ENCODE measurements at places on chromosomes 4 and X.

DNA sequence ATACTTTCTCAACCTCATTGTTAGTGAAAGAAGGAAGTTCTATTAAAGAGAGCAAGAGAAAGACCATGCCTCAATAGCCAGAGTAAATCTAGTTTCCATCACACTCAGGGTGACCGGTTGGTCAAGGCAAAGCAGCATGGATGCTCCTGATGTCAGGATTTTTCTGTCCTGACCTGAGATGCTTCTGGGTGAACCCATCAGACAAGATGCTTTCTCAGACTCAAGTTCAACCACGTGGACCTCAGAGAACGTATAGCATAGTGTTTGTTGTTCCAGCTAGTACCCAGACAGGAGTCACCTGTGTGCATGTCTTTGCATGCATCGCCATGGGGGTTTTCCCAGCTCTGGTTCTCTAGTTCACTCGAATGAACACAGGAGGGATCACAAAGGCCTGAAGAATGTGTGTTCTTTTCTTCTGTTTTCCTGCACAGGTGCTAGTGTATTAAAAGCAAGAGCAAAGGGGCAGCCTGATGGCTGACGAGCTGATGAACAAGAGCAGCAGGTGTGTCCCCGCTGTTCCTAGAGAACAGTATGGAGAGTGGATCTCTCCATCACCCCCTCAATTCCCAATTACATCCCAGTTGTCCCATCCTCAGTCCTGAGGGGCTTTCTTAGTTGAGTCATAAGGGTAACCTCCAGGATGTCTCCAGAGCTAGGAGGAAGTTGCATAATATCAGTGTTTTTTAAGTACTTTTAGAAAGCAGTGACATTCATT, 110.5 kb upstream of the ENPP6 start:
- no peaks in the 10 kb centered on the region for H3K27me3 ChIP-seq
- no peaks in the 10 kb centered on the region for H3K36me3 ChIP-seq
- DNase-seq = peak; percentile 97
- H3K4me3 ChIP-seq = no peak overlapping the region
- H3K27ac ChIP-seq = peak overlapping the region; percentile 90

DNA sequence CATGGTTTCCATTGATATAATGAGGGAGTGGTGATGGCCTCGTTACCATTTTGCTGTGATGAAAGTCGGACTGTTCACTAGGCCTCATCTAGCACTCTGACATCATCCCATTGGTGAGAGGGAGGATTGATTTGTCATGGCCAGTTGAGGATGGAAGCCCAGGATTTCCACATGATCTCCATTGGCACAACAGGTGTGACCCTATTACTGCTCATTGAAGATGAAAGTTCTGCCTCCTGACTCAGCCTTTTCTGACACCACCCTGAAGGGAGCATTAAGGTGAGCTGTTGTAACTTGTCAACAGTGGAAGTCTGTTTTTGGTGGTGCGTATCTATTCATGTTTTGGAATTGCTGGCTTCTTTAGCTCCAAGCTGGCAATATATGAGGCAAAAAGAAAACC, 144.2 kb downstream of the PABPC4L start:
- no peaks in the 10 kb centered on the region for H3K36me3 ChIP-seq
- no peak for DNase-seq
- no peak overlapping the region for H3K27ac ChIP-seq

DNA sequence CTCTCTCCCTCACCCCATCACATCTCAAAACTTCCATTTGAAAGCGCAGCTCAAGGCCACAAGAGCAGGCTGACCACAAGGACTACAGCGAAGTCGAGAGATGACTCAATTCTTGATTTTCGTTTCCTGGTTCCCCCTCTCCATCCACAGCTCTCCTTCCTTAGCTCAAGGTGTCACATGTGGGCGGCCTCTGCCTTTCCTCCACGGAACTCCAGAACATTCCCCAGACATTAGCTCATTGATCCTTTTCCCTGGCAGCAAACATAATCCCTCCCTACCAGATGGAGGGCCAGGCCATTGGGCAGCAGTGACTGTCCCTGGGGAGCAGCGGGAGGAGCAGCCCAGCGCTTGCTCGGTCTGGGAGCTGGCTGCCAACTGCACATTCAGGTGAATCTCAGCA, 56.3 kb downstream of the CCDC149 start:
- no peak overlapping the region for H3K4me3 ChIP-seq
- no peaks in the 10 kb centered on the region for H3K36me3 ChIP-seq
- no peaks in the 10 kb centered on the region for H3K27me3 ChIP-seq
- DNase-seq = peak; percentile 64

DNA sequence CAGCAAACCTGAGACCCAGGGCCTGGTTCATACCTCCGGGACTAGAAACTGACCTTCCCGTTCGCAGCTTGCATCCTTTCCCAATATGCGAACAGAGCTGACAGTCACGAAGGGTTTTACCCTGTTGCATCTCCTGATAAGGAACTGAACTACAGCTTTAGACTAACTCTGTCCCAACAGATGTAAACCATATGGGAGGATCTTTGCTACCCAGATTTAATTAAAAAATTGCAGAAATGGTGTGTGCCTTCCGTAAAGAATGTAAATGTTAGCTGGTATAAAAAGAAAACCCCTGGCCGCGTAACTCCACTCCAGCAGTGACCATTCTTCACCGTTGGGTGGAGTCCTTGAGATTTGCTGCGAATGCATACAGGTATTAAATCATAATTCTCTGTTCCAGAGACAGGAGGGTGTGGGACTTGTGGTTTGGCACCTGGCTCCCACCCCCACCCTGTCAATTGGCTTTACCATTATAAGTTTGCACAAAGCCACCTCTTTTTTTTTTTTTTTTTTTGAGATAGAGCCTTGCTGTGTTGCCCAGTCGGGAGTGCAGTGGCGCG, 40.6 kb upstream of the SORCS2 start:
- DNase-seq = no peak
- H3K27me3 ChIP-seq = peaks cover 8% of the 10 kb centered on the region
- no peak overlapping the region for H3K4me3 ChIP-seq
- H3K4me1 ChIP-seq = no peaks in the 10 kb centered on the region

- H3K4me3 ChIP-seq = no peak overlapping the region
- no peak for DNase-seq
- H3K27me3 ChIP-seq = no peaks in the 10 kb centered on the region
- H3K36me3 ChIP-seq = no peaks in the 10 kb centered on the region
- no peak overlapping the region for H3K27ac ChIP-seq
- H3K4me1 ChIP-seq = no peaks in the 10 kb centered on the region
These were observed 1622.8 kb upstream of the IGFBP7 start for GRCh38 chr4:58732973-58733372.

GRCh38 chr4:184575306-184575705, 73.9 kb downstream of the CASP3 start:
- H3K36me3 ChIP-seq = no peaks in the 10 kb centered on the region
- H3K4me1 ChIP-seq = no peaks in the 10 kb centered on the region
- no peak for DNase-seq
- H3K27ac ChIP-seq = no peak overlapping the region

- no peak for DNase-seq
- H3K4me1 ChIP-seq = no peaks in the 10 kb centered on the region
- no peak overlapping the region for H3K4me3 ChIP-seq
- H3K27ac ChIP-seq = no peak overlapping the region
- no peaks in the 10 kb centered on the region for H3K36me3 ChIP-seq
- no peaks in the 10 kb centered on the region for H3K27me3 ChIP-seq
These were observed 30.4 kb upstream of the UBE2NL start for GRCh38 chrX:143853488-143853887.

GRCh38 chrX:11665168-11666111, at the start of gene ARHGAP6:
Gene ARHGAP6, minus strand, starts transcription at chrX:11665920. Its CDS starts 1,092 bp downstream, at chrX:11664828.
- peak within 1 kb of the TSS; percentile 26 for H3K4me3 ChIP-seq
- H3K27me3 ChIP-seq = peaks cover 1% of the 10 kb centered on the region
- H3K36me3 ChIP-seq = no peaks in the 10 kb centered on the region

DNA sequence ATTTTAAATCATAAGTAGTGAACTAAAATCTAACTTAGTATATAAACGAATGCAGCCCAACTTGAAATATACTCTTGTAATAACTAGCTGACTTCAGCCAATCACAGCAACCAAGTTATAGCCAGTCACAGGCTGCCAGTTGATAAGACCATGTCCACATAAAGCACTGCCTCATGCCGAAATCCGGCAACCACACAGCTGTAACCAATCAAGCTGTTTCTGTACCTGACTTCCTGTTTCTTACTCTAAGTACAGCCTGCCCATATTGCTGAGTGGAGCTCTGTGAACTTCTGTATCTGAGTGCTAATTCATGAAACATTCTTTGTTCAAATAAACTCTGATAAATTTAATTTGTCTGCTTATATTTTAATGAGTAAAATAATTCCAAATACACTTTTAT, 805.3 kb upstream of the EPHA5 start:
- DNase-seq = no peak
- H3K4me3 ChIP-seq = no peak overlapping the region
- no peak overlapping the region for H3K27ac ChIP-seq
- H3K4me1 ChIP-seq = no peaks in the 10 kb centered on the region

DNA sequence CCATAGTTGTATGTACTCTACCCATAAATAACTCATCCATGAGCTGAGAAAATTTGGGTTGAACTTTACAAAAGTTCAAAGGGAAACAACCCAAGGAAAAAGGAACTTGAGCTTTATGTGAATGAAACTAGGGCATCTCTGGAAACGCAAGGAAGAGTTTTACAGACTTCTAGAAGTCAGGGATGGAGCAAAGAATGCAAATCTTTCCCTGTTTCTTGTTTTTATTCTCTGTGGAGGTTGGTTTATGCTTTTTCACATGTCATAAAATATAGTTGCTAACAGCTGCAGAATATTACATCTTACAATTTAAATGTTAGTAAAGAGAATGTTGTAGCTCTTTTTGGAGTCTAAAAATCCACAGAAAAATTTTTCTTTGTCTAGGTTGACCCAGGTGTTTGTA, 754.1 kb downstream of the PCDH7 start:
- no peaks in the 10 kb centered on the region for H3K36me3 ChIP-seq
- H3K4me3 ChIP-seq = no peak overlapping the region
- no peak for DNase-seq

DNA sequence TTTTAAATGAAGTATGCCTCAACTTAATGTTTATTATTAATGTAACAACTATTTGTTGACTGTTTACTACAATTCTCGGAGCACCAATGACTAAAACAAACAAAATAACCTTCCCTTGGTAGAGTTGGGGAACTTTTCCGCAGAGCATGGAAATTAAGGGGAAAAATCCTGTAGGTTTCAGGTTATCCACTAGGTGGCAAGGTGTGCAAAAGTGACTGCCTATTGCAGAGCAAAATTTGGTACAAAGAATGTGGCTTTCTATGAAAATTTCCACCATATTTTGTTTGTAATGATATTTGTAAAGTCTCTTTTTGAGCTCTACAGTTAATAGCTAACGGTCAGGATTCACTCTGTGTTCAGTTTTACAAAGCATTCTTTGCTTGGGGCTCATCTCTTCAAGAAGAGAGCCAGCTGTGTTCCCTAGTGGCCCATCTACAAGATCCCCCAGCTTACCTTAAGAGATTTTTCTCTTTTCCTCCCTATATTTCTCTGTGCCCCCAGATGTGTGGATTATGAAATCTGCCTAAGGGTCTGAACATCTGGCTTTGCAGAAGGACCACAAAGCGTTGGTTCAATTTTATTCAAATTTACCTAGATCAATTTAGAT, 61.1 kb downstream of the FBXO8 start:
- H3K36me3 ChIP-seq = no peaks in the 10 kb centered on the region
- no peak overlapping the region for H3K27ac ChIP-seq
- H3K27me3 ChIP-seq = no peaks in the 10 kb centered on the region
- no peak overlapping the region for H3K4me3 ChIP-seq
- H3K4me1 ChIP-seq = no peaks in the 10 kb centered on the region
- no peak for DNase-seq

DNA sequence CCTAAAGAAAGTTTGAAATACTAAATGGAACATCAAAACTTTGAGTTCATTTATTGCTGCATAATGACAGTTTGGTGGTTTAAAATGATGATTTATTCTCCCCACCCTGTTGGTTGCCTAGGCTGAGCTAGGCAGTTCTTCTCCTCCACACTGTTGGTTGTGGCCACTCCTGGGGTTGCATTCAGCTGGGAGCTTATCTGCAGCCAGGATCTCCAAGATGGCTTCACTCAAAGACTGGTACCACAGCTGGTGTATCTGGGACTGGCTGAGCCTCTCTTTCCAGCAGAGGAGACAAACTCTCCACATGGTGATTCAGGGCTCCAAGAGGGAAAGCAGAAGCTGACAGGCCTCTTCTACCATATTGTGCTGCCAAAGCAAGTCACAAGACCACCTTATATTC, 33.1 kb downstream of the MSL3 start:
- H3K27ac ChIP-seq = peak overlapping the region; percentile 28
- no peaks in the 10 kb centered on the region for H3K27me3 ChIP-seq
- no peaks in the 10 kb centered on the region for H3K36me3 ChIP-seq
- H3K4me3 ChIP-seq = no peak overlapping the region
- no peak for DNase-seq

DNA sequence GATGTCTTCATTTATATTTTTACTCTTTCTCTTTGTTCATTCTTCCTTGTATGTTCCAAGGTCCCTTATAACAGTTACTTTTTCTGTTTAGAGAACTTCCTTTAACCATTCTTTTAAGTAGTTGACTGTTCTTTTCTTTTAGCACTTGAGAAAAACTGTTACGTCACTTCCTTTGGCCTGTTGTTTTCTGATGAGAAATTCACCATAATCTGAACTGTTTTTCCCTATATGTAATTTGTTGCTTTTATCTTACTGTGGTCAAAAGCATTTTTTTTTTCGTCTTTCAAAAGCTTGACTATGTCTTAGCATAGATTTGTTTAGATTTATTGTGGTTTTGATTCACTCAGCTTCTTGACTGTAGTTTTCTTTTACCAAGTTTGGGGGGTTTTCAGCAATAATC, 1660.3 kb upstream of the PCDH10 start:
- H3K4me3 ChIP-seq = no peak overlapping the region
- H3K27me3 ChIP-seq = no peaks in the 10 kb centered on the region
- H3K4me1 ChIP-seq = no peaks in the 10 kb centered on the region
- DNase-seq = no peak
- no peak overlapping the region for H3K27ac ChIP-seq
- no peaks in the 10 kb centered on the region for H3K36me3 ChIP-seq

GRCh38 chrX:140764401-140764919, 54.9 kb downstream of the LINC00632 start:
- H3K27ac ChIP-seq = no peak overlapping the region
- H3K4me3 ChIP-seq = no peak overlapping the region
- no peaks in the 10 kb centered on the region for H3K4me1 ChIP-seq
- no peak for DNase-seq
- H3K27me3 ChIP-seq = no peaks in the 10 kb centered on the region

DNA sequence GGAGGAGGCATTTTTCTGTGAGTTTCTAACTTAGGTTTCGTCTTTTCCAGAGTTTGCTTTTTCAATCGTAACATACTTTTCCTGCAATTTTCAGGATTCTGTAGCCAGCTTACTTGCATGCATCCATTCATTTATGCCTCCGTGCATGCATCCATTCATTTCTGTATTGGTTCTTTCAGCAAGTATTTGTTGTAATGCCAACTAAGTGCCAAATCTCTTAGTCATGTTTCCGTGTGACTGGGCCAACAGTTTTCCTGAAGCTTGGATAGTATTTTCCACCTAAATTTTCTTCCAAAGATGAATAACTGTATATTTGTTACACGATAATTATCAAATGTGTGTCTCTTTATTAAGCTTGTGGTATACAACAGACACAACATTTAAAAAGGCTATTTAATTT, 41.5 kb downstream of the CBLL2 start:
- H3K4me3 ChIP-seq = no peak overlapping the region
- H3K27ac ChIP-seq = no peak overlapping the region
- DNase-seq = no peak
- H3K4me1 ChIP-seq = no peaks in the 10 kb centered on the region
- no peaks in the 10 kb centered on the region for H3K36me3 ChIP-seq
- H3K27me3 ChIP-seq = no peaks in the 10 kb centered on the region
